Tibial nerve (tissue), 4 donors: ENCODE measurements at places on chromosomes 7 and 10. TPM values are rescaled to one million over a fixed set of nuclear protein-coding genes. Genes with fewer than 3 reads are reported as not detected.

Gene TFPI2
- total RNA-seq, result 1.8 TPM

Gene OR13A1
- total RNA-seq, result not detected

Gene HNRNPF
- total RNA-seq, result 112 TPM

Gene ATP5MK
- 256 TPM for total RNA-seq

Gene CADPS2
- total RNA-seq, result 28.7 TPM

Gene CPXM2
- total RNA-seq, result 45.2 TPM

Gene DEPP1
- total RNA-seq, result 530 TPM

Gene INA
- not detected for total RNA-seq

Gene ZCCHC24
- 165 TPM for total RNA-seq

Gene OR2A42
- not detected for total RNA-seq

Gene GIMAP1
- total RNA-seq, result 7.4 TPM

Gene CRHR2
- total RNA-seq, result 0.44 TPM
